Stimulated activated CD8-positive, alpha-beta memory T cell treated with anti-CD3 and anti-CD28 coated beads, Interleukin-2, amount 100 ng/mL, for 1 hour (primary cell): ENCODE measurements at places on chromosomes 7 and 10.

GRCh38 chr10:95513941-95514392 lies 47.2 kb downstream of the SORBS1 start:
- DNase-seq = no peak

DNA sequence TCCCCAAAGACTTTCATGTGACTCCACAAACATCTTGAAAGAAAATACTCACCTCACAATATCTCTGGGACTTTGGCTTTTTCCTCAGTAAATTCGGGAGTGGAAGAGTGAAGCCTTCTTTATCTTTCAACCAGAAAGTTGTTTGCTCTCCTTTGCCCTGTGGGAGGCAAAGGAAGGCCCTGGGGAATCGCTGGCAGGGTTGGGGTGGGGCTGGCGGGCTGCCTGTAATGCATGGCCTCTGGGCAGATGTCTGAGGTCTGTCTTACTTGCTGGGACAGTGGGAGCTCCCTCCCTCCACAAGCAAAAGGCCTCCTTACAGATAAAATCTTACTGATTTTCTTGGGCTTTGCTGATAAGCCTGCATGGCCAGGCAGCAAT lies 24.9 kb downstream of the TECTB start:
- DNase-seq = no peak

GRCh38 chr10:24851629-24852028 lies 100.8 kb downstream of the PRTFDC1 start:
- no peak for DNase-seq

GRCh38 chr10:131625041-131625440 lies 275.8 kb upstream of the PPP2R2D start:
- no peak for DNase-seq

DNA sequence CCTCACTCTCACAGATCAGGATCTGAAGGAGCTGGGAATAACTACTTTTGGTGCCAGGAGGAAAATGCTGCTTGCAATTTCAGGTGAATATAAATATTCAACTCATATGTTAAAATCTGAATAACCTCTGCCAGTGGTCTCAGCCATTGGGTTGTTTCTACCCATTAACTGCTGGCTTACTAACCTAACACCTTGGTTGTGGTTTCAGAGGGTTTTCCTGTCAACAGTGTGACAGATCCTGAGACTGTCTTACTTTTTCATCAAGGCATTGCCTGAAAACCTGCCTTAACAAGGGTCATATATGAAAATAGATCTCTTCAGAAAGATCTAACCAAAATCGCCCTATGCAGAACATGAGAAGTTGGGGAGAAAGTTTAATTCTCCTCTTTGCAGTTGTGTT lies 307.7 kb downstream of the BICC1 start:
- DNase-seq = no peak

DNA sequence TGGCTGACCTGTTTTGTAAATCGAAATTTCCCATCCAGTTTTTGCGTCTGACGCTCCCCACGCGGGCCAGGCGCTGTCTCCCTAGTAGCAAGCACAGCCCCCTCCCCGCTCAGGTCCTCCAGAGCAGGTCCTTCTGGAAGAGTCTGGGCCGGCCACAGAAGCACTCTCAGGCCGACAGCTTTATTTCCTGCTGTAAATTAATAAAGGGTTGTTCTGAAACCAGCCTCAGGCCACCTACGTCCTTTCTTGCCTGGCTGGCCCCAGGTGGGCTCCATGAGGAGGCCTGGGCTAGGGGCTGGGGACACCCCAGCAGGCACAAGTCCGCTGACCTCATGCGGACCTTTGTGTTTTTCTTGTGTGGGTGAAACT lies 35.2 kb downstream of the CAMK2B start:
- DNase-seq = no peak

DNA sequence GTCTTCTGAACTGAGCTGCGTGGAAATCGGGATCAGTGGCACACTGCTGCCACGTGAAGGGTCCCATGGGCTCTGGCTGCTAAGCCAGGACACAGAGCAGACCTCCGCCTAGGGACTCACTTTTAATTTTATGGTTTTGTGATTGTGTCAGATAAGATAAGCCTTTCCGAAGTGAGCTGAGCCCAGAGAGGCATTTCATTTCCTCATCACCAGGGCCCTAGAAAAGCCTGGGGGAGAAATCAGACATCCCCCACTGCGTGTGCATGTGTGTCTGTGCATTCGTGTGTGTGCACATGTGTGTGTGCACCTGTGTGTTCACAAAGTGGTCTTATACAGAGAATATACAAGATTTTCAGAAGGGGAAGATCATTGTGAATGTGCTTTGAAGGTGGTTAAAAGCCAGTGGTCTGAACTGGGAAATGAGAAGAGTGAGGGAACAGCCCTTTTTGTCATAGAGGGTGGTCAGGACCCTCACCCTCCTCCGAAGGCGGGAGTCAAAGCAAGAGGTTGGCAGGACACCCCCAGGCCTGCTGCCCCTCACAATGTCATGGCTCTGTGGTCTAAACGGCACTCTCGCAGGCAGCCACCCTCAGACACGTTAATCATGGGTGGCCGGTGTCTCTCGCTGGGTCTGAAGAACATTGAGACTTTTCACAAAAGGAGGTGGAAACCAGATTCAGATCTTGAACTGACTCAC lies 176.1 kb upstream of the PFKP start:
- no peak for DNase-seq
